Stimulated activated naive B cell treated with anti-CD40 and anti-IgM and Interleukin-4, amounts not matched to agents 10 μg/mL and 1 μg/mL and 100 μg/mL, for 72 hours (primary cell): ENCODE measurements at places on chromosomes 12 and 14.

GRCh38 chr12:28998662-28999120 lies 150.4 kb upstream of the FAR2 start:
- no peak for DNase-seq

- no peak for DNase-seq
Measured at GRCh38 chr14:90273532-90273931, 17.2 kb downstream of the PSMC1 start.

DNA sequence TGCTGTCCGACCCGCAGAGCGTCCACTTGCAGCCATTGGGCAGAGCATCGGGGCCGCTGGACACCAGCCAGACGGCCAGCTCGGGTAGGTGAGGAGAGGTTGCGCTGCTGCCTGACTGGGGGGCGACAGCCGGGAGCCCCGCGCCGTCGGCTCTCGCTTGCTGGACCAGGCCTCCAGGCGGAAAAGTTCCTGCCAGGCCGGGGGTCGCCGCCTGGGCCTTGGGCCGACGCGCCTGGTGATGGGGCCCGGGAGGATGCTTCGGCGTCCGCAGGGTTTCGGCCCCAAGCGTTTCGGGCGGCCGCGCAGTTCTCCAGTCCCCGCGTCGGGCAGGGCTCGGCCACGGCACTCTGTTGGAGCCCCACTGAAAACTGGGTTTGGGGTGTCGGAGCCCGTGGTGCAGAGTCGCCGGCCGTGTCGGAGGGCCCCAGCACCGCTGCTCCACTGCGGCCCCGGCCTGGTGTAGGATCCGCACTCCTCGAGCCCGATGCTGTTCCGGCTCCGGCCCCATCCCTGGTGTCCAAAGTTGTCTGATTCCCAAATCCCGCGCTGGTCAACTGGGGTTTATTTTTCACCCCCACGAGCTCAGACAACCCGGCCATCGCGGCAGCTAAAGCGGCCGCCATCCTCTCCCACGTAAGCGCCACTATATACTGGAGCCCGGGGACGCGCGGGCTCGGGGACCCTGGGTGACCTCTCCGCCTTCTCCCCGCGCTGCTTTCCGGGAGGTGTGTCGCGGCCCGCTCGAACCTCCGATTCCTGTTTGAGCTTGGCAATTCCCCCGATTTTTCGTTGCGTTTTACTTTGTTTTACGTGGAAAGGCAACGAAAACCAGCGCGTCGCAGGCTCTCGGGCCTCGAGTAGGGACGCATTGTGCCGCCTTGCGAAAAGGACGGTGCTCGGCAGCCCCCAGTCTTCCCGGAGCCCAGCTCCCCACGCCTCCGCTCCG lies 872 bp downstream of the VSX2 start:
- no peak for DNase-seq

GRCh38 chr14:69331206-69331605 lies 66.9 kb downstream of the ERH start:
- DNase-seq: no peak

DNA sequence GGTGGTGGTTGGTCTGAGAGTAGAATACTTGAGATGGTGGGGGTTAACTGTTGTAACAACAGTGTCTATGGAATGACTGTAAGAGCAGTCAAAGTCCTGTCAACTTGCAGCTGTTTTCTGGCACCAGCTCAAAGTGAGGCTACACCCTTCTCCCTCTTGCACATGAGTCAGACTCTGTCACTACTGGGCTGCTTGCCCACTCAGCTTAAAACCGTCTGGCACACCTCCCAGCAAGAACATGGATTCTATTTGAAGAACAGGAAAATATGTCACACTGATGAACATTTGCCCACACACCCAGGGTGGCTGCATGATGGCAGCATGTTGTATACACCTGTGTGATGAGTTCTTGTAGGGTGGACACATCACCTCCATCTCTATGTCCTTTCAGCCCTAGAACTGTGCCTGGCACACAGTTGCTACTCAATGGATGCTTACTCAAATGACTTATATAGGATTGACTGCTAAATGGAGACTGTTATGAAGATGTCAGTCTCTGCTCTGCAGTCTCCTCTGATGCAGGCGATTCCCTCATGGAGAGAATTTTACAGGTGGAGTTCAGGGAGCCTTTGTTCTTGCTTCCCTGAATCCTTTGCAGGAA lies 19.3 kb upstream of the SERPINA6 start:
- DNase-seq: no peak

GRCh38 chr12:54126696-54127537 lies 61.9 kb downstream of the SMUG1 start:
- DNase-seq: no peak

DNA sequence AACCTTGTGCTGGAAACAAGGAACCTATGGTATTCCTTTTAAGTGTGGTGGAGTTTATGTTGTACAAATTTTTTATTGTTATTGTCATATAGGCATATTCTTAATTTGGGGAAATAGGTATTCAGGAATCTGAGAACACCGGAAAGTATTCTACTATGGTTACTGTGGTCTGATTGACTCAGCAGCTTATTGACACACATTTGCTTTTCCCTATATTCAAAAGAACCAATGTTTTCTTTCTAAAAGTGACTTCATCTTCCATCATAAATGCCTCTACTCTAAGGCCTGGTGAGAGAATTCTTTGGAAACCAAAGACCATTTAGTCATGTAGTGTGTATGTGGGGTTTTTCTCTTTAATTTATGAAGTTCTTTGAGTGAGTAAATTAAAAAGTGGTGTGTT lies 474.8 kb downstream of the TMTC2 start:
- no peak for DNase-seq

GRCh38 chr14:58133739-58134138 lies 18.3 kb downstream of the ARMH4 start:
- no peak for DNase-seq

- DNase-seq: peak; percentile 50
Measured at GRCh38 chr14:89504602-89505313, 87.7 kb upstream of the FOXN3 start.

- no peak for DNase-seq
Measured at GRCh38 chr12:3968523-3968922, 95.3 kb upstream of the PARP11 start.

DNA sequence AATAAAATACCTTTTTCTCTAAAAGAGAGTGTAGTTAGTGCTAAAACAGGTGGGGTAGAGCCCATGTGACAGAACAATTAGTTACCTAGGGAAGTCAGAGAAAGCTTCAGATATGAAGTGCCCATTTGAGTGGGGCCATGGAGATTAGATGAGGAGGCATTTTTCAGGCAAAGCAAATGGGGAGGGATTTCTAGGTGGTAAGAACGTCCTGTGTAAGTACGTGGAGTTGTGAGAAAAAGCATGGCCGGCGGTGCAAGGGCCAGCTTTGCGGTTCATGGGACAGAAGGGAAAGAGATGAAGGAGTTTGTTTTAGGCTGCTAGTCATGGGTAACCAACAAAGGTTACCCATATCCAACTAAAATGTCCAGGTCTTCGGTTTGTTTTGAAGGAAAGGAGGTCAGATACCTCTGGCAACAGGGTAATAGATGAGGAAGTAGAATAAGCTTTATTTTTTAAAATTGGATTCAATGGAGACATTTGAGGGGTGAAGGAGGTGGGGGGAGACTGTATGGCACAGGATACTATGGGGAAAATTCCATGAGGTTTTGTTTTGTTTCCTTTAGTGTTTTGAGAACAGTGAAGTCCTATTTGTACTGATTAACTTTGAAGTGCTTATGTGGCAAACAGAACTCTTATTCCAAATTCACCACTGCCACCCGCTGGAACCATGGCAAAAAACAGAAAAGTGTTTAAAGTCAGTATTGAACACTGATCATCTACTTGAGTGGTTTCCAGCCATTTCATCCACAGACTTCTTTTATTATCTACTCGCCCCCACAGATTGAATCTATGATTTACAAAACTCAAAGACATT lies 10.0 kb upstream of the SNRPF start:
- DNase-seq: no peak

DNA sequence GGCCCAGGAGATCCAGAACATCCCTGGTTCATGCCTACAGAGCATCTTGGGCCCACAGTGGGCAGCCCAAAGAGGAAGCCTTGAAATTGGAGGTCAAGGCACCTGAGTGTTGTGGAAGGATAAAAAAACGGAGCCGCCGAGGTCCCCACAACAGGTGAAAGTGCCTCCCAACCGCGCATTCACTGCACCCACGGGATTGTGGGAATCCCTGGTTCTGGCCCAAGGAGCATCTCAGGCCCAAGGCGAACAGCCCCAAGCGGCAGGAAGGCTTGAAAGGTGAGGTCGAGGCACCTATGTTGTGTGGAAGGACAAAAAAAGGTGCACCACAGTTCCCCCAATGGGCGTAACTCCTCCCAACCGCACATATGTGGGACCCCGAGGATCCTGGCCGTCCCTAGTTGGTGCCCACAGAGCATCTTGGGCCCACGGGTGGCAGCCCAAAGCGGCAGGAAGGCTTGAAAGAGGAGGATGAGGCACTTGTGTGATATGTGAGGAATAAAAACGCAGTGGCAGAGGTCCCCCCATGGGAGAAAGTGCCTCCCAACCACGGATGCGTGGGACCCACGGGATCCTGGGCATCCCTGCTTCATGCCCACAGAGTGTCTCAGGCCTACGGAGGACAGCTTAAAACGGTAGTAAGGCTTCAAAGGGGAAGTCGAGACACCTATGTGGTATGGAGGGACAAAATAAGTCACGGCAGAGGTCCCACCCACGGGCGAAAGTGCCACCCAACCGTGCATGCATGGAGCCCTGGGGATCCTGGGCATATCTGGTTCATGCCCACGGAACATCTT lies 583.9 kb downstream of the ALG10 start:
- no peak for DNase-seq

DNA sequence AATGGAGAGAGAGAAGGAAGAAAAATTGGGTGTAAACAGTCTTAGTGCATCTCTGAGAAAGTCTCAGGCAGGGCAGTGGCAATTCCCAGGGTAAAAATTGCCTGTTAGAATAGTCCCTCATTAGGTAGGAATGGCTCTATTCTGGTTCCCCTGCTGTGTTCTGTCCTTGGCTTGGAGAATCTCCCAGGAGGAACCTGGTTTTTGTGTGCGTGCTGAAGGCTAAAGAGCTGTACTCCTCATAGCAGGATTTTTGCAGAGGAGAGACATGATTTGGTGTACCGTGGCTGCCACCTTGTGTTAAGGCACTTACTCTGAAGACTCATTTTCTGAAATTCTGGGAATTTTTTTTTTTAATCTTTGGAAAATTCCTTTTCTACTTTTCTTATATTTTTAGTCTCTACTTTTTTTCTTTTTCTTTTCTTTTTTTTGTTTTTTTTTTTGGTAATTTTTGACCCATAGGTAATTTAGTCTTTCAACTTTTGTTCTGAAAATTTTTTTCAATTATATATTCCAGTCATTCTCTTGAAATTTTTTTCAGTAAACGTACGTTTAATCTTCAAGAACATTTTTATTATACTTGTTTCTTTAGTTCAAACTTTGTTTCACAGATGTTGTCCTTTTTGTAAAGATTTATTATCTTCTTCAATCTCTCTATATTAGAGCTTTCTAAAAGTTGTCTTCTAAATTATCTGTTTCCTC lies 63.8 kb downstream of the FBXO33 start:
- DNase-seq: no peak

DNA sequence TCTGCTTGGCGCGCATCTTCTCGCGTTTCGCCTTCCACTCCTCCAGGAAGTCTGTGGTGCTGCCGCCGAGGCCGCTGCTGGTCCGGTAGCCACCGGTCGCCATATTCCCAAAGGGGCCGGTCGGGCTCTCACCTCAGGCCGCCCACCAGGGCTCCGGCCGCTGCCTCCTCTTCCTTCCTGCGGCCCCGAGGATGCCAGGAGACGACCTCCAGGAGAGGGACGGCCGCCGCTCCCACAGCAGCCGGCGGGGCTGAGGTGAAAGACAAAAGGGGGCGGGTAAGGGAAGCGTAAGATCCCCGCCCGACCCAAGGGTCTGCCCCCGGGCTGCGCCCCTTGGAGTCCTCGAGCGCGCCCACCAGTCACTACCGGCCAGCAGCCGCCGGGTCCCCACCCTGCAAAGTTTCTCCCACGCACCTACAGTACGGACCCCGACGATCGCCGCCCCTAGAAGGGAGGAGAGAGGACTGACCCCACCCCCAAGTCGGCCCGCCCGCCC lies 574 bp downstream of the PAWR start:
- peak; percentile 39 for DNase-seq

DNA sequence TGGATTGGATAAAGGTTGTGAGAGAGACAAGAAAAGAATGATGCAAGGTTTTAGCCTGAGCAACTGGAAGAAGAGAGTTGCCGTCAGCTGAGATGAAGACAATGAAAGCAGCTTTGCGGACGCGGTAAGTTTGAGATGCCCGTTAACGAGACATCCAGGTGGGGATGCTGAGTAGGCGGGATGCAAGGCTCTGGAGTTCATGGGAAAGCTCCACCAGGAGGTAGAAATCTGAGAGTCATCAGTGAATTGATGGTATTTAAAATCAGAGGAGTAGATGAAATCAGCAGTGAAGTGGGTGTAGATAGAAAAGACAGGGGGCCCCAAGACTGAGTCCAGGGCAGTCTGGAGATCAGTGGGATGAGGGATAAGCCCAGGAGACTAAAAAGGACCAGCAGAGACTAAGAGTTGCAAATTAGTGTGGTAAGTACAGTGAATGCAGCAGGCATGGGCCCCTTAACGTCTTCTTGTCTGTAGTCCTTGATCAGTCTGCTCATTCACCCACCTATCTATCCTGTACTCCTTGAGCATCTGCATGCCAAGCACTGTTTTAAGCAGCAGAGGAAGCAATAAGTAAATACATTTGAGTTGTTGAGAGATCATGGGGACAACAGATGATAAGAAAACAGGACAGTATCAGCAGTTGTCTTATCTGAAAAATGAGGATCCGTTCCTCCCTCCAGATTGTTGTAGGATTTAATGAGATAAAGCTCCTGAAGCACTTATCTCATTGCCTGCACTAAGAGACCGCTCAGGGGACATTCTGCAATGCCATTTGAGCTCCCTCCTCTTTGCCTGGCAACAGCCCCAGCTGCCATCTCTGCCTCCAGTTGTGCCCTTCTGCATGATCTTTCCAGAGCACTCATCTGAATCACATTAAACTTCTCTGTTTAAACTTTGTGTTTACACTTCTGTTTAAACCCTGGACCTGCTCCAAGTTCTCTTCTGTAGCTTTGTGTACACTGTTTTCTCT lies 91.5 kb downstream of the APAF1 start:
- DNase-seq: no peak

- peak; percentile 71 for DNase-seq
Measured at GRCh38 chr14:22986508-22987054, 4.2 kb upstream of the AJUBA start.

DNA sequence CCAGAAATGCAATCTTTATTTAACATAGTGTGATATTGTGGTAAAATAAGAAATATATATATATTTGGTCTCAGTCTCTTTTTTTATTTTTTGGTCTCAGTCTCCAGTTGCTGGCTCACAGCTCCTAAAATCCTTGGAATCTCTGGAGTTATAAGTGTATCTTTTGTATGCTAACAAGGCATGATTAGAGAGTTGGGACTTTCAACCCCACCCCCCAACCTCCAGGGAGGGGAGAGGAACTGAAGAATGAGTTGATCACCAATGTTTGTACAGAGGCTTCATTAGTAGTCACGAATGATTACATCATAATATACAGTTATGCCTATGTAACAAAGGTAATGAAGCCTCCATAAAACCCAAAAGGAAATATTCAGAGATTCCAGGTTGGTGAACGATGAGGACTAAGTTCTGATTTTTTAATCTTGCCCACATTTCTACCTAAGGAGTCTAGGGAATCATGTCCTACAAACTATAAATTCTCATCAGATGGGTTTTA lies 22.8 kb upstream of the LALBA start:
- no peak for DNase-seq
